ENCODE measurements at places on chromosomes 6 and 20.

DNA sequence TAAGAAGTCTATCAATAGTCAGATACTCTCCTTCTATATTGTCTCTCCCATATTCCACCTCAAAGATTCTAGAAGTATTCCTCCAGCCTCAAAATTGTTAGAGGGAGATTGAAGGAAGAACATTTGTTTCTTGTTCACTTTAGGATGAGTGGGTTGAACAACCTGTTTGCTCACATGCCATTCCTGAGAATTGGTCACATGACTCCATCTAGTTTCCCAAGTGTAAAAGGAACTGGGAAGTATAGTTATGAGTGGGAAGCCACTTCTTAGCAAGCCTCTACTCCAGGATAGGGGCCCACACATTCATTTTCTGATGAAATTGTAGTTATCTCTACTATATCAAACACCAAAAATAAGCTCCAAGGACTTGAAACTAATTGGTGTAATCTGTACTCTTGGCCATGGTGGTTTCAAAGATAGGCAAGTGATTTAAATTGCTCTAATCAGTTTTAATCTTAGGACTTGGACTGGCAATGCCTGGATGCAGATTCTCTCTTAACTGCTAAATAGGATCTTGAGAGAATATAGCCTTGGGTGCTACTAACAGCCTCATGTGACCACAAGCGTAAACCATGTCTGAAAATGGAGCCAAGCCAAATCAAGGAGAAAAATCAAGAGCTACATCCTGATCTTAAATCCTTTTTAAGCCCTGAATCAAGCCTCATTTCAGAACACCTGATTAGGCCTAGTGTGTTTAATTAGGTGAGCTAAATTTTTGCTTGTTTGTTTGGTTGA lies 758.7 kb upstream of the MAN1A1 start:
- no peak for DNase-seq

DNA sequence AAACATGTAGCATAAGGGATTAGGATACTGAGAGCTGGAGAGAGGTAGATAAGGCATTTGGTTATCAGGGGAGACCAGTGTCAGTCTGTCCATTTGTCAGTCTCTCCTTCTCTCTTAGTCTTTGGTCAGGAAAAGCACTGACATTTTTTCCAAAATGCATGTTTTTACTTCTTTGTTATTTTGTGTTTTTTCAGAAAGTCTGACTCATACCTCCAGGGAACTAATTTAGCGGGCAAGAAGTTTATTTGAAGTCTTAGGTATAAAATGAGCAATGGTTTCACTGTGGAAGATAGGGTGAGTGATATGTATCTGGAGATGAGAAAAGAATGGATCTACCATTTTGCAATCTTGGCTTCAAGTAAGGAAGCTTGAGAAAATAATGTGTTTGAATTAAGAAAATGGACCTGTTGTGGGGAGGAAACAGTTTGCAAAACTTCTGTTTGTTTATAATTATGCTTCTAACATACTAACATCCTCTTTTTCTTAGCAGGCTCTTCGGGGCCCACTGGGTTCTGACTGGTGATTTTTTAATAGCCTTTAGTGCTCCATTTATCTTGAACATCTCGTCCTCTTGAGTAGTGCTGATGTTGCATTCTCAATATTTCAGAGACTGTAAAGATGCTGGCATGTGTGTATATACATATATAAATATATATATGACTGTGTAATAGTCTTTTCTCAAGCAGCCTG lies 66.9 kb upstream of the FABP7 start:
- DNase-seq, result no peak

GRCh38 chr6:32076321-32076809 lies 32.8 kb downstream of the TNXB start:
- DNase-seq, result no peak

GRCh38 chr20:56933331-56933698 lies 304.2 kb downstream of the TFAP2C start:
- no peak for DNase-seq

DNA sequence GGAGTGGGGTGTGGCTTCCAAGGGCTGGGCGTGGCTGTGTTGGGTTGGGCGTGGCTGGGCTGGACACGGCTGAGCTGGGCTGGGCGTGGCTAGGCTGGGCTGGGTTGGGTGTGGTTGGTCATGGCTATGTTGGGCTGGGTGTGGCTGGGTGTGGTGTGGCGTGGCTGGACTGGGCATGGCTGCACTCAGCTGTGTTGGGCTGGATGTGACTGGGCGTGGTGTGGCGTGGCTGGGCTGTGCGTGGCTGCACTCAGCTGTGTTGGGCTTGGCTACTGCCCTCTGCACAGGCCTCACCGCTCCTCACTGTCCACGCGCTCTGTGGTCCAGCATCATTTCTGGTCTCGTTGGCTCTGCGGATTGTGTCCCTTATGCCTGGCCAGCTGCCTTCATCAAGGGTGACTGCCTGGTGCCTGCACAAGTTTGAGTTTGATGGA lies 43.5 kb upstream of the SLCO4A1 start:
- DNase-seq, result no peak

GRCh38 chr6:160634706-160635105 lies 29.4 kb downstream of the LPA start:
- no peak for DNase-seq

All from endodermal cell (in vitro differentiated cells).